ENCODE measurements at places on chromosomes 12 and 14. TPM values are rescaled to one million over a fixed set of nuclear protein-coding genes. Genes with fewer than 3 reads are reported as not detected.

The PMCH gene
- not detected for polyA plus RNA-seq

The CLEC6A gene
- not detected for polyA plus RNA-seq

The C3AR1 gene
- 7.6 TPM for polyA plus RNA-seq

The GPRC5A gene
- polyA plus RNA-seq, result 1.4 TPM

DNA sequence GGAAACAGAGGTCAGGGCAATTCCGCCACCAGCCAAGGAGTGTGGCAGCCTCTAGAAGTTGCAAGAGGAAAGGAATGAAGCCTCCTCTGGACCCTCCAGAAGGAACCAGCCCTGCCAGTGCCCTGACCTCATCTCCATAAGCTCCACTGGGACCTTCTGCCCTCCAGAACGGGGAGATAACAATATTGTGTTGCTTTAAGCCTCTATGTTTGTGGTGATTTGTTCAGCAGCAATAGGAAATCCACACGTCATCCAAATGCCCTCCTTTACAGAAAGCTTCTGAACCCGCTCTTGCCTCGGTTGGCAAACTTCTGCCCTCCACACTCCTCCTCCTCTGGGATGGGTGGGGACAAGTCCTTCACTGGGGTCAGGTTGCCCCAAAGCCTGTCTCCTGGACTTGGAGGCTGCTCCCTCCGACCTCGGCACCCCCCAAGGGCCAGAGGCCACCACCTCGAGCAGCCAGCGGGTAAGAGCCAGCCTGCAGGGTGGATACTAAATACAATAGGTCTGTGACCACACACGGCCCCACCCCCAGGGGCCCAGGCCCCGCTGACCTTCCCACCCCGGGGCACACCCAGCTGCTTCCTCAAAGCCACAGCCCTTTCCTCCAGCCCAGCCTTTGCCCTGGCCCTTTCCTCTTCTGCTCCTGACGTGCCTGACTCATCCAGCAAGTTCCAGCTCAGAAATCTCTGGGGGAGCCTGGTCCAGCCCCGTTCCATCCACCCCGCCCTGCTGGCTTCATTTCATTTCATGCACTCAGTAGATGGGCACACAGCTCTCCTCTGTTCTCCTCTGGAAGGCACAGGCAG is 58.7 kb upstream of the NCOR2 start:
- peak; percentile 69 for DNase-seq

DNA sequence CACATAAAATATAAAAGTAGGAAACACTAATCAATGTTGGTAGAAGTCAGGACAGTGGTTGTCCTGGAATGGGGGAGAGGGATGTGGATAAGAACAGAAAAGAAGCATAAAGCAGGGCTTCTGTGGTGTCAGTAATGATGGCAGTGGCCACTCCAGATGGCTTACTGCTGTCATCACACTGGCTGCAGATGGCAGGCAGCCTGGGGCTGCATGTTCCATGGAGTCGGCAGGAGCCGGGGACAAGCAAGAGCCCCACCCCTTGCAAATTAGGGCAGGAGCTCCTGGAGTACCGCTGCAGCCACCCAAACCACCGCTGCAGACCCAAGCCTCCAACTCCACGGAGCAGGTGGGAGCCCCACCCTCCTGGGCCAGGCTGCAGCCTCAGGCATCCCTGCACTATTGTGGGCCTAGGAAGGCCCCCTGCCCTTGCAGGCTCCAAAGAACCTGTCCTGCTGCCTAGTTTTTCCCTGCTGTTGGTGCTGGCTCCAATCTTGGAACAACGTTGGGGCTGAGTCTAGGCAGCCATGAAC is 28.8 kb upstream of the SLC5A8 start:
- DNase-seq, result no peak

- no peak for DNase-seq
Measured at GRCh38 chr14:63517354-63517753, 25.8 kb downstream of the PPP2R5E start.

DNA sequence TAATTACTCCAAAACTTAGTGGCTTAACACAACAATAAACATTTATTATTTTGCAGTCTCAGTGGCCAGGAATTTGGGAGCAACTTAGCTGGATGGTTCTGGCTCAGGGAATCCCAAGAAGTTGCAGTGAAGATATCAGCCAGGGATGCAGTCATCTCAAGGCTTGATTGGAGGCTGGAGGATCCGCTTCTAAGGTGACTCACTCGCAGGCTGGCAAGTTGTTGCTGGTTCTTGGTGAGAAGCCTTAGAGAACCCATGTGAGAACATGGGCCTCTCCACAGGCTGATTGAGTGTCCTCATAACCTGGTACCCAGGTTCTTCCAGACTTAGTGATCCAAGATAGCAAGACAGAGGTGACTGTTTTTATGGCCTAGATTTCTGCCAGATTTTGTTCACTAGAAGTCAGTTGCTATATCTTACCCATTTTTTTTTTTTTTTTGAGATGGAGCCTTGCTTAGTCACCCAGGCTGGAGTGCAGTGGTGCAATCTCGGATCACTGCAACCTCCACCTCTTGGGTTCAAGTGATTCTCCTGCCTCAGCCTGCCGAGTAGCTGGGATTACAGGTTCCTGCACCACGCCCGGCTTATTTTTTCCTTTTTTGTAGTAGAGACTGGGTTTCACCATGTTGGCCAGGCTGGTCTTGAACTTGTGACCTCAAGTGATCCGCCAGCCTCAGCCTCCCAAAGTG is 32.5 kb downstream of the BRMS1L start:
- DNase-seq, result no peak

- no peak for DNase-seq
Measured at GRCh38 chr12:48981757-48982157, 3.6 kb downstream of the WNT1 start.

GRCh38 chr14:52695481-52696091 is at the start of gene ERO1A:
TSS of gene ERO1A (minus strand) at chr14:52695558. CDS start at chr14:52695481, 77 bp downstream.
- DNase-seq, result peak; percentile 80

- DNase-seq, result no peak
Measured at GRCh38 chr12:122028905-122029560, 7.3 kb downstream of the BCL7A start.

DNA sequence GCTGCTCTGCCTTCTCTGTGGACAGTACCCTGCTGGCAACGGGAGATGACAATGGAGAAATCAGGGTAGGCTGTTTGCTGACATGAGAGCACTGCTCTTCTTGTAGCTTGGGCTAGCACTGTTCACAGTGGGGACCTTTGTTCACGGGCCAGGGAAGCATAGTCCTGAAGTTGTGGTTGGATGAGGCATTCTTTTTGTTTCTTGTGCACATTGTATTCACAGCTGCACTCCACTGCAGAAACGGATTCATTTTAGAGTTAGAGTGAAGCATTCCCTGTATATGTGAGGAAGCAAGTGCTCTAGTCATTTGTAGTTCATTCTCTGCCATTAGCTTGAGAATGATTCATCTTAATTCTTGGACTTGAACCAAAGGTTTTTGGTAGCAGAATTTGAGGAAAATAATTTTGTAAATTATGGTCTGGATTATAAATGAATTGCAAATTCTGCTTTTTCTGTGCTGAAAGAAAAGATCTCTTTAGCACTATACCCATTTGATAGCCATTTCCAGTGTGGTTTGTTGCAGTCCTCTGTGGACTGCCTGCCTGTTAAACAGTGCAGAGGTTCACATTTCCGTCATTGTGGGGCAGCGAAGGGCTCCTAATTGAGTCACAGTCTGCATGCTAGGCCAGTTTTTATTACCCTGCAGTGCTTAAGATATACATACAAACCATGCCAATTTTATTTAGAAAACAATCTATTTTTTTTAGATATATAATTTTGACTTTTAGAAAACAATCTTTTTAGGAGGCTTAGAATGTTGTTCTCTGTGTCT is 80.6 kb downstream of the APAF1 start:
- peak; percentile 36 for DNase-seq

DNA sequence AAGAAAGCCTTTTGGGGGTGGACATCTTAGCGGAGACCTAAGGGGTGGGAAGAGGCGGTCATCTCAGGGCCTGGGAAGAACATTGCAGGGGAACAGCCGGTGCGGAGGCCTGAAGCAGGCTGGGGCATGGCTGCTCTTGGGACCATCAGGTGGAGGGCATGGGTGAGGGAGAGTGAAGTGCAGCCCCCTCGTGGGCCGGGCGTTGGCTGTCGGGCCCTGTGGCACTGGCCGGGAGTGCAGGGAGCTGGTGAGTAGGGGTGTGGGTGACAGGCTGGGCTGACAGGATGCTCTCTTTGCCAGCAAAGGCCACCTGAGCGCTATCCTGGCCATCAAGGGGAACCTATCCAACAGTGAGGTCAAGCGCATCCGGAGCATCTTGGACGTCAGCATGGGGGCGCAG is 11.7 kb downstream of the TNFAIP2 start:
- DNase-seq, result no peak
